ENCODE measurements at places on chromosomes 2 and 18.
A peak's percentile ranks its signal among the peaks of the same experiment; 100 is the strongest.

GRCh38 chr2:188187726-188188125 is 103.9 kb upstream of the GULP1 start:
- DNase-seq: no peak

DNA sequence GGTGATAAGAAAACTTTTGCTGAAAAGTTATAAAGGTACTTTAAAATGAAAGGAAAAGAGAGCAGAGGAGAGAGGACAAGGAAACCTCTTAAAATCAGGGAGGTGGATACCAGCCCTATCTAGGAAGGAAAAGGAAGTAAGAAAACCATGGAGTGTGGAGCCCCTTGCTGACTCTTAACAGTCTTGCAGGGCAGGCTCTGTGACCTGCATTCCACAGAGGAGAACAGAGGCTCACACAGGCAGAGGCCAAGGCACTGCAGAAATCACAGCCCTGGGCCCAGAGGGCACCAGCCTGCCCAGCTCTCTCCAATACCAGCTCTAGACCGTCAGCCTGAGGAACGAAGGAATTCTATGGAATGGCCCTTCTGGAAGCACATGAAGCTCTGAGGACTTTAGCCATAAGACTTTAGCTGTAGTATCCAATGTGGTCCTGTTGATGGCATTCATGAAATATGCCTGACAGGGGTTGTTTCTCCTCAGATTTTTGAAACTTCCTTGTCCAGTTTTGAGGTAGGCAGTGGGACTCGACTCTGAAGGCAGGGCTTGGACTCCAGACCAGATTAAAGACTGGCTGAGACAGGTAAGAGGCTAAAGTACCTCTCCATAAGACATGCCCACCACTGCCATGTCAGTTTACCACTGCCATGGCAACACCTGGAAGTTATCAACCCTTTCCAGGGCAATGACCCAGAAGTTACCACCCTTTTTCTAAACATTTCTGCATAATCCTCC is 216.3 kb downstream of the ANAPC1 start:
- no peak for DNase-seq

DNA sequence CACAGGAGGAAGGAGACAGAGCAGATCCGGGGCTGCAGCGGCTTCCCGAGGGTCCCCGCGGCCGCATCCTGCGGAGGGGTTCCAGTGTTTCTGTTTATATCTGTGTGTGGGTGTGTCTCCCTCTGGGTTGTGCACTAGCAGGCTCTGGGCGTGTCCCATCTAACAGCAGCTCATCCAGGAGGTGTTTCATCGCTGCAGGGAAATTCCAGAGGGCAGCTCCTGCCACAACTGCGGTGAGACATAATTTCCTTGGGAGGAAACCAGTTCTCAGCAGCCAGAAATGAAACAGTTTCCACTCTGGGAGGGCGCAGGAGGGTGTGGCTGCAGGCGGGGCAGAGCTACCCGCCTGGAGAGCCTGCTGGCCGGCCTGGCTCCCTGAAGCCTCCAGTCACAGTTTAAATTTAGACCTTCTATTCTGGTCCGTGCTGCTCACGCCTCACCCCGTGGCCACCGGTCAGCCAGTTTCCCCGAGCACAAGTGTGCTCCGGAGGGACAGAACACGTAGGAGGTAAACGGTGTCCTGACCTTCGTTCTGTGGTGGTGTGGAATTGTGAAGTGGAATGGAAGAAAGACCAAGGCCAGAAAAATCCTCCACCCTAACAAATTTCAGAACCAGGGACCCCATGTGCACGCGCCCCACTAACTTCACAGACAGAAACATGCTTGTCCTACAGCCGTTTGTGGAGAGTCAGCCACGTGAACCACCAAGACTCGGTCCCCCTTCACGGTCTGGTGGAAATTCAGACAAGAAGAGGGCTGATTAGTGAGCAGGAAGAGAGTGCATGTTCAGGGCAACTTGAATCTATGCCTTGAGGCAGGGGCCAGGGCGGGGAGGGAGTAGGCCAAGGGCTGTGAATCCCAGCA is 50.2 kb downstream of the TEX44 start:
- DNase-seq: peak; percentile 29

DNA sequence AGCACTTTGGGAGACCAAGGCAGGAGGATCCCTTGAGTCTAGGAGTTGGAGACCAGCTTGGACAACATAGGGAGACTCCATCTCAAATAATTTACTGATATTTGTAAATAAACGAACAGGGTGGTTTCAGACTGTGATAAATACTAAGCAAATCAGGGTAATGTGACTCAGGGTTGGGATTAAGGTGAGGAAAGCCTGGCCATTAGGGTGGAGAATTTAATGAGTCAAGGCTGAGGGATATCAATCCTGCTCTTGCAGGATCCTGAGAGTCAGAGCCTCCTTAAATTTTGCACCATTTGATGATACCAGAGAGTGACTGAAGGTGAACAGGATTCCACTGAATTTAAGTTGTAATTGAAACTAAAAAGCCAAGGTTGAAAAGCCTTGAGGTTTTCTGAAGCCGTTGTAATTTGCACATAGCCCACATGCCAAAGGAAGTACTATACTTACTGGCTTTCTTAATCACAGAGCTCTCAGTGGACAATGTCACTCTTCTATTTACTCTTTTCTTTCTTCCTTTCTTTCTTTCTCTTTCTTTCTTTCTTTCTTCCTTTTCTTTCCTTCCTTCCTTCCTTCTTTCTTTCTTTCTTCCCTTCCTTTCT is 28.6 kb upstream of the AP1S3 start:
- DNase-seq: no peak

DNA sequence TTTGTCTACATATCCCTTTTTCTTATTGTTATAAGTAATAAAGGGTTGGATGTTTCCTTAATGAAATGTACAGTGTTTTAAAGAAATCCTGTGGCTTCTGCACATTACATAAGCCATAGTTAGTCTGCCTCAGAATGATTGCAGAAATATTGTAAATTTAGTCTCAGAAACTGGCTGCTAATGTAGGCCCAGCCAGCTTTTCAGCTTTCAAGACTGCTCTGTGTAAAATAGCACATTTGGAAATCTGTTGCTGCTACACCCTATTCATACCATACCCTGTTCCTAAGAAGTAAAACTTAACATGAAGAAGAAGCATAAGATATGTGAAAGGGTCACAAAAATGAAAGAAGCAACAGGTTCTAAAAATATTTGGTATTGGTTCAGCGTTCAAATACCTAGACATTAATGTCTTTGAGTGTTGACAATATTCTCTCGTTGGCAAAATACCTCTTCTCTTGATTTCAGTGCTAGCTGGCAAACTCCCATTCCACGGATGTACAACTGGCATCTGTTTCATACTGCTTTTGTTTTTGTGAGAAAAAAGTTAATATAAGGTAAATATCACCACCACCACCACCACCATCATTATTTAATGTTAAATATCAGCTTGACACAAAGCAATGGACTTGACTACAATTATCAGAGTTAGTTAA is 19.2 kb upstream of the NCKAP1 start:
- DNase-seq: no peak

DNA sequence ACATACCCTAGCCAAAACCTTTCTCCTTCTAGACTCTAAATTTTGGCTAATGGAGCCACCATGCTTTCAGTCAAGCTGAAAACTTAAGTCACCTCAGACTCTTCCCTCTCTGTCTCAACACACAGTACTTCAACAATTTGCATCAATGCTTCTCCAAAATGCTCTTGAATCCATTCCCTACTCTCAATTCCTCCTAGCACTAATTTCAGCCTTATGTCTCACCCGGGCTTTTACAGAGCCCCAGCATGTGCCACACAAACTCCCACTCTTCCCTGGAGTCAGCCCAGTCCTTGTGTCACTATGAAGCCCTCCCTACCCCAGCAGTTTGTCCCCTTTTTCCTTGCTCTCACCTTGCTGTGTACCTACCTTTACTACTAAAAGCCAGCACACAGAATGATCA is 38.7 kb downstream of the AAK1 start:
- DNase-seq: no peak

GRCh38 chr2:188199716-188200128 is 92.0 kb upstream of the GULP1 start:
- no peak for DNase-seq

DNA sequence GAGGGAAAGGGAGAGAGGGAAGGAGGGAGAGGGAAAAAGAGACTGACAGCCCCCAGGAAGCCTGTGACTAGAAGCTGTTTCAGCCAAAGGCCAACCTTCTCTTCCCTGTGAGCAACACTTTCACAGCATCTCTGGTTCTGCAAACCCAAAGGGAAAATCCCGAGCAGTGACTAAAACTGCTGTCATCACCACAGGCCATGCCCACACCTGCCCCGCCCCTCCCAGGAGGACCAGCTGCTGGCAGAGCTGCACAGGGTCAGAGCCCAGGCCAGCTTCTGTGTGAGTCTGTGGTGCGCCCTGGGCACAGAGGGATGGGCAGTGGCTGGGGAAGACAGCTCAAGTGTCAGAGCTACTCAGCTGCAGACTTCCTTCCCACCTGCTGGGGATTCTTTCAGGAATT is 64.9 kb upstream of the OTOS start:
- no peak for DNase-seq

DNA sequence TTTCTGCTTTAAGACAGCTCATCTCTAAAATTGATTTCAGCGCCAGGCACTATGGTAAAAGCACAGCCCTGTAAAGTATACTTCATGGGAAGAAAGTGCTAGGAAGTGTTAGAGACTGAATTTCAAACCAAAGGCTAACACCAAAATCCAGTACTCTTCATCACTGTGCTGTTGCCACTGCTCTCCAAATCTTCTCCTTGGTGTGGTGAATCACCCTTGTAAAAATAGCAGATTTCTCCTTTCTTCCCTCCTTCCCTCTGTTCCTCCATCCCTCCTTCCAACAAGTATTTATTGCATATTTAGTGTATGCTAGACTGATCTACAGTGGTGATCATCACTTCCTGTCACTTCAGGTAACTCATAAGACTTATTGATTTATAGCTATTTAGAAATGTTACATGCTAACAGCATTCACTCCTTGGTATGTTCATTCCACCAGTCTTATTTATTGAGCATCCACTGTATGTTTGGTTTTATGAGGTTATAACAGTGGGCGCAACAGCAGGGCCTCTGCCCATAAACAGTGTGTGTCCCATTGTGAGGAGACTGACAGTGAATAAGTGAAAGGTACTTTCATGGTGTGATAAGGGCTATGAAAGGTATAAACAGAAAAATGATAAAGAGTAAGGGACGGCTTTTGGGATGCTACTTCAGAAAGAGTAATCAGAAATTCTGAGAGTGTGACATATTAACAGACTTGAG is 20.0 kb downstream of the KDM3A start:
- DNase-seq: no peak

DNA sequence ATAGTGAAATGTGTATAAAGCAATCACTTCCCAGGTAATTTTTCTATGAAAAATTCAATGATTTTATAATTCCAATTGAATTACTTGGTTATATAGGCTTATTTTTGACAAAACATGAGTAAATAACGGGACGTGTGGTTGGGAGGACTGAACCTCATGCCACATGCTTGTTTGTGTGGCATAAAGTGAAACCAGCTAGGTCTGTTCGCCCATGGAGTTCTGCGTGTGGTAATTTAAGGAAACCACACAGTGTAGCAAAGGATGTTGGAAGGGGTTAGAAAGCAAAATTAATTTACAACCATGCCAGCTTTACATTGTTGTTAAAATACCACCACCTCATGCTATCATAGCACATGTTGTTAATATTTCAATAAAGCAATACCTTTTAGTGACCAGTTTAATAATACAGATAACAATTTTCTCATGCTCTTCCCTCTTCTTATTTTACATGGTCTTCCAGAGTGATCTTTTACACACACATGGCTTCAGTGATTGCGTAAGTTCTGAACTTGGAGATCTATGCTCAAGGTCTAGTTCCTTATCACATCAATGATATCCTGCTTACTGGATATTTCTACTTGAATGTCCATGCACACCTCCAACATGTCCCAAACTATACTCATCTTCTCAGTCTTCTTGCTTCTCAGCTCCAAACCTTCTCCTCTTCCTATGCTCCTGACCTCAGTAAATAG is 156.4 kb upstream of the ITGA4 start:
- peak; percentile 75 for DNase-seq

DNA sequence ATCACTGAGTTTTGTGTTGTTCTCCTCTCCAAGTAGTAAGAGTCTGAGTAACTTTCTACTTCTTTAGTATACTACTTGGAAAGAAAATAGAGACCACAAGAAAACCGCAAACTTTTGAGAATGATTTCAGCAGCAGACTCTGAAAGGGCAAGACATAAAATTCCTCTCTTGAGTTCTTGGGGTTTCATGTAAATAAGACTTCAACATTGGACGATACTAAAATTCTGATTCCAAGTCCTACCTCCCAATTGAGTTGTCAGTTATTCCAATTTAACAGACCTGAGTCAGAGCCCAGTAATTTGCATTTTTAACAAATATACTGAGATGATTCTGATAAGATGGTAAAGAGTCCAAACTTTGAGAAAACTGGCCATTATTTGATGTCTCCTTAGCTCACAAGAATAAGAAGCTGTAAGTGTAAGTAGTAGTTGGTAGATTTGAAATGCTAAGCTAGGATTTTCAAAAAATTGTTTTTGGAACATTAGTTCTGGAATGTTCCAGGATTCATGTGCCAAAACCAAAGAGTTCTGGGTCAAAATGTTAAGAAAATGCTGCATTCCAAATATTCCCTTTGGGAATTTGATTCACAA is 261.6 kb upstream of the SPOPL start:
- DNase-seq: no peak
